Astrocyte of the spinal cord (primary cell): ENCODE measurements at places on chromosomes 7 and 10.

GRCh38 chr7:4791738-4792536 is 16.5 kb downstream of the AP5Z1 start:
- peak; percentile 56 for DNase-seq

- no peak for DNase-seq
Observed at GRCh38 chr10:119302591-119303253, 95.4 kb downstream of the GRK5 start.

DNA sequence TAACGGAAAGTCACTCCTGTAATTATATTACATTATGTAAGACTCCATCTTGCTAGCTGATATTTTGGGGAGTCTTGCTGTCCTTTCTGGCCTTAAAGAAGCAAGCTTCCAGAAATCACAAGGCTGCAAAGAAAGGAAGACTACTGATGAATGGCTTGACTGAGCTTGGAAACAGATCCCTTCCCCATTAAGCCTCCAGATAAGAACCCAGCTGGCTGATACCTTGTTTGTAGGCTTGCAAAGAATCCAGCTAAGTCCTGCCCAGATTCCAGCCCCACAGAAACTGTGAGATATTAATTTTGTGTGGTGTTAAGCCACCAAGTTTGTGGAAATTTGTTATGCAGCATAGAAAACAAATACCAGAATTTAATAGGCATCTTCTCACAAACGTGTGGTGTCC is 49.9 kb upstream of the TMEM106B start:
- no peak for DNase-seq

GRCh38 chr7:17319164-17320101 is 21.0 kb downstream of the AHR start:
- no peak for DNase-seq

DNA sequence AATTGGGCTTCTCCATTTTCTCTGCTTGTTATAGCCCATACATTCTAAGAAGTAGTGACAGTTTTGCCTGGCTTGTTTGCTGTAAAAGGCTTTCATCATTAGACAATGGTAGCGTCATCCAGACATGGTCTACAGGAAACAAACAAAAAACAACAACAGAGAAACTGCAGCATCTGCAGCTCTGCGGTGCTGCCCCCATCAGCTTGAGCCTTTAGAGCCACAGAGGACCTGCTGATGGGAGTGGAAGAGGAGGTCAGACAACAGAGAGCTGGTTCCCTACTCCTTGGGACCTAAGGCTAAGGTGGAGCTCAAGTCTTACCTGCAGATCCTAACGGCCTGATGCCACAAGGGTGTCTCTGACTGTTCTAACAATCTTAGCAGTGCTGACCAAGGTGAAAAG is 3.1 kb downstream of the INA start:
- DNase-seq: no peak

DNA sequence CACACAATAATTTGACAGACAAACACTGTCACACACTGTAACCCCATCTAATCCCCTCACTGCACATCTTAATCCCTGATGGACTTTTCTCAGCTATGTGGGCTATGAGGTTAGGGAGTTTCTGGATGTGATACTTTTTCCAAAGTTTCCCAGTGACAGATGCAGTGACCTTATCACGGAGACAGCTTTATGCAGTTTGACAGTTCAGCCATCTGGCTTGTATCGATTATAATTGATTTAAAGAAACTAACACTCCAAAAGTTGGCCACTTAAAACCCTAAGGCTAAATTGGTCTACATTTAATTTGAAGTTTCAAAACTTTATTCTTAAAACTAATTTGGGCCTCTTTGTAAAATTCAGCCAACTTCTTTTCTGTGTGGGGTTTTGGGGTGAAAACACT is 196.7 kb downstream of the SDK1 start:
- no peak for DNase-seq
